ENCODE measurements at places on chromosomes 3 and 15.

DNA sequence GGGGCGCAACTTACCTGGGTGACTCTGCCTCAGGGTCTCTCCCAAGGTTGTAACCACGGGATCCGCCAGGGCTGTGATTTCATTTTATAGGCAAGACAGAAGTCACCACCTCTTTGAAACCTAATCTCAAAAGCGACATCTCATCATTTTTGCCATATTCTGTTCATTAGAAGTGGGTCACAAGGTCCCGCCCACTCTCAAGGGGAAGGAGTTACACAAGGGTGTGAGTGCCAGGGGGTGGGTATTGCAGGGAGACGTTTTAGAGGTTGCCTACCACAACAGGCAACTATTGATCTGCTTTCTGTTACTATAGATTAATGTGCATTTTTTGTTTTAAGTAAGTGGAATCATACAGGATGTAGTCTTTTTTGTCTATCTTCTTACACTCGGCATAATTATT is 56.6 kb upstream of the ADPGK start:
- no peak for DNase-seq

DNA sequence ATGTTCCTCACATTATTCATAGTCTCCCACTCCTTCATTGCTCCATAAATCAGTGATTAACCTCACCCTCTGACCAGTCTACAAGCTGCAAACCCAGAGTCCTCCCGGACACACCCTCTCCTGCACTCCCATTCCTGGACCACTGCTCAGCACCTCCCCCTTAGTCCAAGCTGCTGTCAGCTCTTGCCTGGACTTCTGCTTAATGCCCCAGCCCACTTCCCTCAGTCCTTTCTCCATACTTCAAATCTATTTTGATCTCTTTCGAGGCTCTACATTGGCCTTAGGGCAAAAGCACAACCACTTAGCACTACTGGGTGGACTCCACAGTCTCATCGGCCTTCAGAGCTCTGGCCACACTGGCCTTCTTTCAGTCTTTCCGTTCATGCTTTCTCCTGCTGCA is 79.4 kb upstream of the FAM98B start:
- DNase-seq: no peak

- no peak for DNase-seq
Measured at GRCh38 chr15:31472636-31473384, 146.2 kb downstream of the KLF13 start.

- DNase-seq: no peak
Measured at GRCh38 chr3:49680493-49681231, 6.5 kb downstream of the APEH start.

- no peak for DNase-seq
Measured at GRCh38 chr3:189635339-189635738, 4.2 kb downstream of the TP63 start.

GRCh38 chr3:118526758-118527513 is 507.7 kb downstream of the IGSF11 start:
- no peak for DNase-seq

DNA sequence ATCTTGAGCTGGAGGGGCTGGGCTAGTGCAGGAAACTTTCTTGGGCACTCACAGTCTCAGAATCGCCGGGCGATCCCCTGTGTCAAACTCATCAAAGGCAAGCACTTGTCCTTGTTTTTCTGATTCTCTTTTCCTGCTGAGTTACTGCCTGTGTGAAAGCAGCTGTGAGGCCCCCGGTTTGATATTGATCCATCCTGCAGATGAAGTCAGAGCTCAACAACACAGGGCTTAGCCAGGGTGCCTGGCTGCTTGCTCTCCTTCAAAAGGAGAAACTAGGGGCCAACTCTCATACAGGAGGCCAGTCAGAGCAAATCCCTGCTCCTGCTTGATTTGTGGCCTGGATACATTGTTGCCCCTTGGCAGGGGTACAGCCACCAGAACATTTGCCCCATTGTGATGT is 22.9 kb downstream of the CLSTN2 start:
- DNase-seq: no peak

DNA sequence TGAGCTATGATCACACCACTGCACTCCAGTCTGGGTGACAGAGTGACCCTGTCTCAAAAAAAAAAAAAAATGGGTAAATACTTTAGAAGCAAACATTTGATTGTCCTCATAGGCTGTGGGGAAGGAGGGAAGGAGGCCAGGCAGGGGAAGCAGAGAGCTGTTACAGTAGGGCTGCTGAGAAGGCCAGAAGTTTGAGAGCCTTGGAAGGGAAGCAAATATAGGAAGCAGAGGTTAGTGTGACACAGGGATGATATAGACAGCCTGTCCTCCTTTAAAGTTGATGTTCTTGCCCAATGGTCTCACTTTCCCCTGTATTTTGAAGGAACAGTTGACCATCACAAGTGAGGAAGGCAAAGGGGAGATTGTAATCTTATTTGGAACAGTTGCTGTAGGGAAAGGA is 5.3 kb upstream of the ALPK3 start:
- DNase-seq: no peak

GRCh38 chr15:77119446-77119845 is 48.5 kb upstream of the TSPAN3 start:
- DNase-seq: no peak

All from cortex of kidney (tissue), 1 donor.